ENCODE measurements at places on chromosomes 4 and X. TPM values are rescaled to one million over a fixed set of nuclear protein-coding genes. Genes with fewer than 3 reads are reported as not detected.

Gene SNCA
- total RNA-seq: 135 TPM

Gene NIPAL1
- total RNA-seq: 1.9 TPM

DNA sequence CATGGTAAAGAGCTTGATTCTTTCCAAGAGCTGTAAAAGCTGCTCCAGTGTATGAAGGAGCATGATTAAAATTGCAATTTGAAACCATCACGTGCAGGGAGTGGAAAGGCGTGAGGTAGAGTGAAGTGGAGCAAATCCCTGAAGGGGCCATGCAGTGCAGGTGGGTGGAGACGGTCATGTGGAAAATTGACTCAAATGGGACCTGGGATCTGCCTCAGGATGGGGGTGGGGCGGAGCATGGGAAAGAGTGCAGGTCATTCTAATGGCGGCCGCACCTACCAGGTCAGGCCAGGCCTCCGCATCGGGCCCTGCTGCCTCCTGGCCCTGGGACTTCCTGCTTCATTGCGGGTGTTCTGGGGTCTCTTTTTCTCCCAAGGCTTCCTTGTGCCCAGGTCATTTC is 25.3 kb upstream of the TRIM60 start:
- DNase-seq: no peak

- DNase-seq: no peak
Observed at GRCh38 chr4:121950680-121951520, 960 bp downstream of the TRPC3 start.

- DNase-seq: no peak
Observed at GRCh38 chr4:46653842-46654241, 255.2 kb downstream of the COX7B2 start.

- DNase-seq: no peak
Observed at GRCh38 chr4:26088433-26088928, 174.5 kb downstream of the SMIM20 start.

- peak; percentile 15 for DNase-seq
Observed at GRCh38 chrX:110853610-110854009, 58.0 kb upstream of the CHRDL1 start.

All from spinal cord (tissue), 10 donors.